ENCODE measurements at places on chromosomes 2 and 18.
A peak's percentile ranks its signal among the peaks of the same experiment; 100 is the strongest.

DNA sequence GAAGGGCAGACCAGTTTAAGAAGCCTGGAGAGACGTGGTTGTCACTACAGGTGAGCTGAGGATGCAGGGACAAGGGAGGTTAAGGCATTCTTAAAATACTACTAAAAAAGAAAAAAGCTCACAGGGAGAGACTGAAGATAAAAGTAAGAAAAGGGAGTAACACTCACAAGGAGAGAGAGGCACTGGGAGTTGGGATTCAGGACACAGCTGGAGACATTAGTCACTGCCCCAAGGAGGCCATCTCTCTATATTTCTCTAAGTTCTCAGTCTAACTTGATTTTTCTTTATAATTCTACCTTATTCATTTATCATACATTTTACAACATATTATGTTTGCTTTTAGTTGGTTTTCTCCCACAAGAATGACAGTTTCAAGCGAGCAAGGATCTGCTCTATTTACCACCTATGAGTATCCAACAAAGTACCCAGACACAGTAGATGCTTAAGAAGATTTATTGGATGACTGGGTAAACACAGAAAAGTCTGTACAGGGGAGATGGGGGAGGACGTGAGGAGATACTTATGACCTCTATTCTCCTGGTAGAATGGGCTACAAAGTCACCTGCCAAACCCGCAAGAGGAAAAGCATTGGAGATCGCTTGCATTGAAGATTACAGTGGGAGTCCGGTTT lies 2.2 kb downstream of the SERPINE2 start:
- no peak for DNase-seq

- peak; percentile 81 for DNase-seq
Measured at GRCh38 chr2:69298261-69298660, 88.8 kb downstream of the GFPT1 start.

GRCh38 chr2:188474316-188474715 lies 182.6 kb downstream of the GULP1 start:
- no peak for DNase-seq

GRCh38 chr2:109699646-109700045 lies 85.5 kb downstream of the SOWAHC start:
- DNase-seq = no peak

- DNase-seq = no peak
Measured at GRCh38 chr2:236641051-236641726, 71.6 kb downstream of the ACKR3 start.

DNA sequence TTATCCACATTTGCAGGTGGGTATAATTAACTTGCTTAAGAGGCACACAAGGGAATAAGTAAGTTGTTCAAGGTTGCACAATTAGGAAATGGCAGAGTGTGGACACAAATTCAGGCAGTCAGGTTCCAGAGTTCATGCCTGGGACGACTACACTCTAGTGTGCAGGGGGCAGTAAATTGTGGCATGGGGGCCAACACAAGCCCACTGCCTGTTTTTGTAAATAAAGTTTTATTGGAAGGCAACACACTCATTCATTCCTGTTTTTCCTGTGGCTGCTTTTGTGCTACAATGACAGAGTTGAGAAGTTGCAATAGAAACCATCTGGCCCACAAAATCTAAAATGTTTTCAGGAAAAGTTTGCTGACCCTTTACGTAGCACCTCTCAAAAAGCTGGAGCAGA lies 41.4 kb downstream of the XDH start:
- DNase-seq = no peak

GRCh38 chr2:101961338-101962191 lies 30.2 kb upstream of the IL1R2 start:
- DNase-seq = peak; percentile 99

- DNase-seq = no peak
Measured at GRCh38 chr18:55100817-55101457, 141.7 kb upstream of the CCDC68 start.

DNA sequence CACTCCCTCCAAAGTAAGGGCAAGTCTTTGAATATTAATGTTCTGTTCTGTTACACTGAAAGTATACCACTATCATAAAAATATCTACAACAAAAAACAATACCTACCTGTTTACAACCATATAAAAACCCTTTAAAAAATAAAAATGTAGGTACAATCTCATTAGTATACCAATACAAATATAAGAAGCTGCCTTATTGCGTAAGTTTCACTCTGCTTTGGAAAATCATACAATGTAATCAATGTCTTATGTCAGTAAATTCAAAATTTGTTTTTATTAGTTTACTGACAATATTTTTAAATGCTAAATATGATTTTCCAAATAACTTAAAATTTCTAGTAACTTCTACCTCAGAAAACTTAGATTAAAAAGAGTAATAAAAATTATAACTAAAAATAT lies 72.8 kb downstream of the RAPH1 start:
- no peak for DNase-seq

DNA sequence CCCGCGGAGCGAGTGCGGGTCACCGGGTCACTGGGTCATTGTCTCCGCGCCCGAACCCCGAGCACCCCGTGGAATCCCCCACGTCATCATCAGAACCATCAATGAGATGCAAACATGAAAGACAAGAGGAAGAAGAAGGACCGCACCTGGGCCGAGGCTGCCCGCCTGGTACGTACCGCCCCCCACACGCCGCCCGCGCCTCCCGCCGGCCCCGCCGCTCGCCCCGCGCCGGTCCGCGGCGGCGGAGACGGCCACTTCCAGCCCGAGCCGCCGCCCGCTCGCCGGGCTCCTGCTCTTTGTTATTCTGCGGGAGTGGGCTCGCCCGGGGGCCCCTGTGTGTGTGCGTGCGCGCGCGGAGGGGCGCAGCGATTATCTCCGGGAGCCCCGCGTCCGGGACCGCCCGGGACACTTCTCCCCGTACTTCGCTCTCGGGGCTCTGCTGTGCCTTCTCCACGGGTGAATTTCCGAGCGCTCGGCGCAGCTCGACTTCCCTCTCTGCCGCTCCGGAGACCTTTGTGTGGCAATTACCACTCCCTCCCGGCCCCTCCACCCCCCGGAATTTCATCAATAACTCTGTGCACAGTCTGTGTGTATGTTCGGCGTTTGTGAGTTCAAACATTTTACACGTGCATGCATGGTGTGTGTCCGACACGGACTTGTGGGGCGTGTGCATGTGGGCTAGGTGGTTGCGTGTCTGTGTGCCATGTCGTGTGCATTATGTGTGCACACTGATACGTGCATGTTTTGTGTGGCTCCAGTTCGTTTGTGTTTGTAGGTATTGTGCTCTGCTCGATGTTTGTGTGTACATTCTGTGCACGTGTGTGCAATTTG lies 714 bp downstream of the ASXL3 start:
- DNase-seq = no peak

DNA sequence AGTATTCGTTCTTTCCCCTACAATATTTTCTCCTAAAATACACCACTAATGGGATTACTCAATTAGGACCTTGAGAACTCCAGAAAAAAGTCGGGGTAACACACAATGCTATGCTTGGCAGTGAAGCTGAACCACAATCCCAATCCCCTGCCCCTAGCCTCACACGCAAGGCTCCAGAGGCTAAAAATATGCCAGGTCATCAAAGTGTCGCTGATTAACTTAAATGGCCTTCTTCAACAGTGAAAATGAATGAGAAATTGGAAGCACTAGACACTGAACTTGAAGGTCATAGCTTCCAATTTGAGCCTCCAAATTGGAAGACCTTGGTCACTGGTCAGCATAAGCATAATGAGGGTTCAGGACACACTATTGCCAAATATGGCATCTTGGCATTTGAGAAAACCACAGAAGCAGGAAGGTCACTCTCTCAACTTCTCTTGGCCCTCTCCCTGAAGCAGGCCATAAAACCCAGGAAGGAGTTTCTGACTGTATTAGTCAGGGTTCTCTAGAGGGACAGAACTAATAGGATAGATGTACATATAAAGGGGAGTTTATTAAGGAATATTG lies 86.0 kb upstream of the SATB2 start:
- no peak for DNase-seq

DNA sequence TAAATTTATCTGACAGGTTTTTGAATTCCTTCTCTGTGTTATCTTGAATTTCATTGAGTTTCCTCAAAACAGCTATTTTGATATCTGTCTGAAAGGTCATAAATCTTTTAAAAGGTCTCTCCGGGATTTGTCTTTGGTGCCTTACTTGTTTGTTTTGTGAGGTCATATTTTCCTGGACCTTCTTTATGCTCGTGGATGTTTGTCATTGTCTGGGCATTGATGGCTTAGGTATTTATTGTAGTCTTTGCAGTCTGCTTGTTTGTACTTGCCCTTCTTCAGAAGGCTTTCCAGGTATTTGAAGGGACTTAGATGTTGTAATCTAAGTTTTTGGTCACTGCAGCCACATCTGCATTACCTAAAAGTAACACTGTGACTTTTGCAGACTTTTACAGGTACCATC lies 355.2 kb downstream of the PARD3B start:
- DNase-seq = no peak

GRCh38 chr2:182860858-182861257 lies 5.6 kb downstream of the FRZB start:
- no peak for DNase-seq

GRCh38 chr2:157087373-157088002 lies 170.0 kb upstream of the GALNT5 start:
- no peak for DNase-seq

DNA sequence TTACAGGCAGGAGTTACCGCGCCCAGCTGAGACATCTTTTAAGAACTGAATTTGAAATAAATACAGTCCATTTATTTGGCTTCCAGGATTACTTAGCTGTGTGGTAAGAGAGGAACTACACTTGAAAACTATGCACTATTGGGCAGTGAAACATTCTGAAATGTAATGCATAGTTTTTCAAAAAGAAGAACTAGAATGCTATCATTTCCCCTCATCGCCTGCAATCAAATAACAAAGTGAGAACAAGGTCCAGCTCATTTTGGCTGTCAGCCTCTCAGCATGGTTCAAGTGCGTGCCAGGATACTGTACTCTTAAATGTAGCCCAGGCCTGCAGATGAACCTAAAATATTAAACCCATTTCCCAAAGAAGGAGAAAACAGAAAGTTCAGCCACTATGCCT lies 76.6 kb upstream of the ARL5A start:
- DNase-seq = no peak

- no peak for DNase-seq
Measured at GRCh38 chr2:37181726-37182684, 6.5 kb downstream of the SULT6B1 start.

- peak; percentile 81 for DNase-seq
Measured at GRCh38 chr2:212957624-212958023, 193.8 kb downstream of the IKZF2 start.

- DNase-seq = no peak
Measured at GRCh38 chr2:208189810-208190503, at the start of gene C2orf80. TSS of gene C2orf80 (minus strand) at chr2:208190030. CDS start at chr2:208186986, 3,044 bp downstream.

DNA sequence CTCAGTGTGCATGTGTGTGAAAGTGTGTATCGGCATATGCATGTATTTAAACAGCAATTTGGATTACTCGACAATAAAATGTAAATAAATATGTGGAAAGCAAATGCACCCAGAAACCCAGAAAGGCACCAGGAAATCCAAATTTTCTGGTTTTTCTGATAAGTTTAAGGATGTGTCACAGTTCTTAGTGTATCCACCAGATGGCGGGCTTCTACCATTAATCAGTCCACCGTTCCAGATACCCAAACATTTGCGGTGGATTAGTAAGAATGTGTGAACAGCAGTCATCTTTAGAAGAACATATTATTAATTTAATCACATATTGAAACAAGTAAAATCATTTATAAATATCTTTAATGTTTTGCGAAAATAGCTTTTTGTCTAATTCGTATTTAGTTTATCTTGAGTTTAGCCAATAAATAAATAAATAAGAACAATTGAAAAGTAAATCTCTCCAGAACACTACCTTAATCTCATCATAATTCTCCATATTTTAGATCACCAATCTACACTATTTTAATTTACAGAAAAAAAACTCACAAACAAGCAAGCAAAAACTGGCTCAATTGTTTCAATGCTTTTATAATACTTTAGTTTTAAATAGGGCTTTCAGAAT lies 298.9 kb downstream of the DSEL start:
- DNase-seq = peak; percentile 60

DNA sequence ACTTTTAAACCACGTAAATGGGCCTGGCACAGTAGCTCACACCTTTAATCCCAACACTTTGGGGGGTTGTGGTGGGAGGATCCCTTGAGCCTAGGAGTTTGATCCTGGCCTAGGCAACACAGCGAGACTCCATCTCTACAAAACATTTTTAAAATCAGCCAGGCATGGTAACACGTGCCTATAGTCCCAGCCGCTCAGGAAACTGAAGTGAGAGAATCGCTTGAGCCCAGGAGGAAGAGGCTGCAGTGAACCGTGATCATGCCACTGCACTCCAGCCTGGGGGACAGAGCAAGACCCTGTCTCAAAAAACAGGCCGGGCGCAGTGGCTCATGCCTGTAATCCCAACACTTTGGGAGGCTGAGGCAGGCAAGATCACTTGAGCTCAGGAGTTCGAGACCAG lies 12.2 kb downstream of the ROCK1 start:
- no peak for DNase-seq

- DNase-seq = no peak
Measured at GRCh38 chr2:75698918-75699317, 11.8 kb downstream of the GCFC2 start.

- no peak for DNase-seq
Measured at GRCh38 chr2:176518823-176519222, 249.6 kb downstream of the MTX2 start.

GRCh38 chr2:216735086-216735485 lies 39.7 kb upstream of the IGFBP5 start:
- no peak for DNase-seq

GRCh38 chr18:40066368-40066767 lies 1888.7 kb upstream of the PIK3C3 start:
- DNase-seq = no peak

GRCh38 chr2:45978302-45978859 lies 318.8 kb upstream of the EPAS1 start:
- DNase-seq = no peak

- DNase-seq = peak; percentile 26
Measured at GRCh38 chr2:101400048-101400447, 12.7 kb upstream of the CREG2 start.

DNA sequence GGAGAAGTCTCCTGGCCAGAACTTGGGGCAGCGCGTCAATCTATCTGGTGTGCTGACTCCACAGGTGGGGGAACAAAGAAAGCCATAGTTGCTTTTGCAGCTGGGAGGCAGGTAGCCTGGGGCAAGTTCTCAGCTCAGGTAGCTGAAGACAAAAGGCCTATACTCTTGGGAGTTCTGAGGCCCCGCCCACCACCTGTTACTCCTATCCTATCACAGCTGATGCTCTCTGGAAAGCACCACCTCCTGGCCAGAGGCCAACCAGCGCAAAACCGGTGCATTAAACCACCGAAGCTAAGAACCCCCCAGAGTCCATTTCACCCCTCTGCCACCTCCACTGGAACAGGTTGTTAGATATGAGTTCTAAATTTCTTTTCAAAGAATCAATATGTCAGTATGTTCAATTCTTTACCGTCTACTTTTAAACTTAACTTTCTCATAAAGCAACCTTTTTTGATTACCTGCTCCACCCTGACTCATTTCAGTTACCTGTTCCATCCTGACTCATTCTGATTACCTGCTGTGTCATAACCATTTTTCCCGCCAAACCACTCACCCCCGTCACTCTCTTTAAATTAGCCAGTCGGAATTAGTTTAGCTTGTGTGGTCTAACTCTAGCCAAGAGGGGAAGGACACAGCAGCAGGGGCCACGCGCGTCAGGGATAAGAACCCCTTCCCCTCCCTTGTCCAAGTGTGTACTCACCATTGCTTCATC lies 43.4 kb downstream of the UPP2 start:
- DNase-seq = no peak

- DNase-seq = no peak
Measured at GRCh38 chr2:137223722-137224121, 458.4 kb downstream of the THSD7B start.

Measured in NB4 (cell line).